ENCODE measurements at places on chromosomes 12 and 14. TPM values are rescaled to one million over a fixed set of nuclear protein-coding genes. Genes with fewer than 3 reads are reported as not detected.

POLR3B gene
- total RNA-seq: 15.4 TPM

LALBA gene
- total RNA-seq: not detected

CCDC196 gene
- total RNA-seq: not detected

SLCO1A2 gene
- total RNA-seq: not detected

P2RX7 gene
- total RNA-seq: 0.18 TPM

C12orf57 gene
- total RNA-seq: 238 TPM

All from IMR-90 (cell line).